ENCODE measurements at places on chromosomes 7 and 10.

GRCh38 chr7:100684534-100685042 lies 9.5 kb downstream of the GIGYF1 start:
- DNase-seq, result no peak

- no peak for DNase-seq
These were observed 89.6 kb downstream of the PODXL start for GRCh38 chr7:131466735-131467365.

DNA sequence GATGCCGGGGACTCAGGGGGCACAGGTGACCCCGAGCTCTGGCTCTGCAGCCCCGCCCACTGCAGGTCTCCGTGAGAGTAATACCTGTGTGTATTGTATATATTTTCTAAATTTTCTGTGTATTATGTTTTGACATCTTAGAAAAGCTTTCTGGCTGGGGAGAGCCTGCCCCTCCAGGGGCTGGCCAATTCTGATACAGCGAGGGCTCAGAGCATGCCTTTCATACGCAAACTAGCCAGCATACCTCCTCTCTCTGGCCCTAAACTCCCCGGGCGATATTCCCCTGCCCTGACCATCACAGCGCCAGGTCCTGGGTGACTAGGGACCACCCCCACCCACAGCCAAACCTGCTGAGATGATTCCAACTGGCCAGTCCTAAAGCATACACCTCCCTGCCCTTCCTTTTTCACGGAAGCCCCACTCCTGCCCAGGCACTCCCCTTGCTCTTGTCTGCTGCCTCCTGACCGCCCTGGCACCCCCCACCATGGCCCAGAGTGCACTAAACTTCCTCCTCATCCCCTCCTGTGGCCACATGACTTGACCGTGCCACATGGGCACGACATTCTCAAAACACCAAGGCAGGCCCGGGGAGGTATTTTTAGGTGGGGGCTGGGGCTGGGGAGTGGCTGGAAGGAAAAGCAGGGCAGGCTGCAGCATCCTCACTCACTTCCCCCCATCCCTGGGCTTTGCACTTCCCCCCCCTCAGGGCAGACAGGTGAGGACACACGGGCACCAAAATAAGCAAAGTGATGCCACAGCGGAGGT lies 61.5 kb downstream of the INSIG1 start:
- no peak for DNase-seq

DNA sequence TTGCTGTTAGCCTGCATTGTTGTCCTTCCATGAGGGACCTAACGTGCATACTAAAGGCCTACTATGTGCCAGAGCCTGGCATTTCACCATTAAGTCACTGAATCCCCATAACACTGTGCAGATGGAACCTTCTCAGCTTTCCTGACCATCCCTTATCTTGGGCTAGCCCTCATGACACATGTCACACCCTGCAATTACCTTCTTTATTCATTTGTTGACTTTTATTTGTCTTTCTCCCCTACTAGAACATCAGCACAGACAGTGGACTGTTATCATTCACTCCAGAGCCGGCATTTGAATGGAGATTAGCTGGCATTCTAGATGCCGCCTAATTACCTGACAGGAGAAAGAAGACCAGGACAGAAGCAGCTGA lies 471.1 kb upstream of the GALNT17 start:
- DNase-seq, result no peak

GRCh38 chr7:30645661-30646060 lies 36.6 kb downstream of the CRHR2 start:
- DNase-seq, result no peak

- no peak for DNase-seq
These were observed 14.6 kb downstream of the TBC1D12 start for GRCh38 chr10:94416896-94417295.

GRCh38 chr7:82105463-82105862 lies 335.6 kb upstream of the HGF start:
- DNase-seq, result no peak

- DNase-seq, result no peak
These were observed 63.4 kb downstream of the CSGALNACT2 start for GRCh38 chr10:43201545-43202131.

DNA sequence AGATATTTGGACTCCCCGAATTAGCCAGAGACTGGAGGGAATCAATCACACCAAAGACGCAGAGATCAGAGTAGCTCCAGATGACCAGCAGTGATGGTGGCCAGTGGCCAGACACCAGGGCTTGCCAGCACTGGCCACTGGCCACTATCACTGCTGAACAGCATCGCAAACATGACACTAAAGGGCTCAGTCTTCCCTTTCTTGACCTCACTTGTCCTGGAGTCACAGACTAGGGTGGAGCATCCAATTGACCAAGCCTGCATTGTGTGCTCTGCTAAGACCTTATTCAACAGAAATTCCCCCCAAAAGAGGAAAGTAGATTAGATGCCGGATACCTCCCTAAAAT lies 234.7 kb downstream of the CREB5 start:
- DNase-seq, result no peak

- no peak for DNase-seq
These were observed 177.7 kb downstream of the CUX1 start for GRCh38 chr7:101995121-101995520.

- DNase-seq, result no peak
These were observed 139.3 kb upstream of the TCF7L2 start for GRCh38 chr10:112810711-112811151.

All from activated CD4-positive, alpha-beta T cell treated with anti-CD3 and anti-CD28 coated beads for 4 hours (primary cell).